Right lung (tissue), 10 donors: ENCODE measurements at places on chromosomes 1 and 21. TPM values are rescaled to one million over a fixed set of nuclear protein-coding genes. Genes with fewer than 3 reads are reported as not detected.

DNA sequence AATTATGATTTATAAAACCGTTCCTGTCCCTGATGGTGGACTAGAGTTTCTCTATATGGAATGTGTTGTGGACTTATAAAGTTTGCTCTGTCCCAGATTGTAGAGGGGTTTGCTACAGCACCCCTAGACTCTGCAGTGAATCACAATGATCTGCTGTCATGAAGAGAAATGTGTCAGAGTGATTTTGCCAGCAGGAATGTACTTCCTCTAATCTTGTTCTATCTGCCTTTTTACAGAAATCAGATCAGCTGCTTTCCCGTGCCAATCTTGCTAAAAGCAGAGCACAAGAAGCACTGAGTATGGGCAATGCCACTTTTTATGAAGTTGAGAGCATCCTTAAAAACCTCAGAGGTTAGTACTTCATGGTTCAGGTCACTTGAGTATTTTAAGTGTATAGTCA is 52.0 kb downstream of the LAMC2 start:
- no peak for DNase-seq

GRCh38 chr1:27576806-27577227 is 27.1 kb downstream of the AHDC1 start:
- DNase-seq = no peak

Gene EPHX1
- polyA plus RNA-seq = 139 TPM

GRCh38 chr1:153532181-153532580 is 3.6 kb downstream of the S100A6 start:
- DNase-seq = no peak

GRCh38 chr21:25402134-25402961 is 204.9 kb downstream of the MRPL39 start:
- DNase-seq = no peak

- no peak for DNase-seq
Measured at GRCh38 chr1:23788695-23789094, 2.2 kb upstream of the LYPLA2 start.

DNA sequence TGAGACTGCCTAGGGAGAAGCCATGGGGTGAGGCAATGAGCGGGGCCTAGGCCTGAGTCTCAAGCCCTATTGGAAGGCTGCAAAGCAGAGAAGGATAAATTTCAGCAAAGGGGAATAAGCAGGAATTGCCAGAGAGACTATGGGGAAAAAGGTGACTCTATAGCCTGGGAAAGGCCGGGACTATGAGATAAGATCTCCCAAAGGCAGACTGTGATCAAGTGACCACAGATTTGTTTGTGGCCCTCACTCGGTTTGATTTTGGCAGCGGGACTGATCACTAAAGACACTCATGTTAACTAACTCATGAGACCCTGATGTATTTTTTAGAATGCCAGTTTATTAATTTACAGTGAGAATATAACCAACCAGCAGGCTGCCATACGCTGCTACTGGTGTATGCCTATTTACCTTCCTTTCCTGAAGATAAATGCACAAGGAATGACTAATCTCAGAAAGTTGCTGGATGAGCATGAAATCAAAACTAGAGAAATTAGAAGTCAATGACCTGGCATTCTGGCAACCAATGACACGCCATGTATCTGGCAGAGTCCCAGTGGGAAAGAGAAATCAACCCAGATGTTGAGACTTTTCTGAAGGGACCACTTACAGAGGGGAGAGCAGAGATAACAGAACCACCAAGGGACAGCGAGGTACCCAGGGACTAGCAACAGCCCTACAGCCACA is 4.3 kb downstream of the HSF2BP start:
- no peak for DNase-seq

- DNase-seq = no peak
Measured at GRCh38 chr1:246404078-246404477, 103.0 kb downstream of the SMYD3 start.

- no peak for DNase-seq
Measured at GRCh38 chr1:39205102-39205780, 746 bp downstream of the MACF1 start.

DNA sequence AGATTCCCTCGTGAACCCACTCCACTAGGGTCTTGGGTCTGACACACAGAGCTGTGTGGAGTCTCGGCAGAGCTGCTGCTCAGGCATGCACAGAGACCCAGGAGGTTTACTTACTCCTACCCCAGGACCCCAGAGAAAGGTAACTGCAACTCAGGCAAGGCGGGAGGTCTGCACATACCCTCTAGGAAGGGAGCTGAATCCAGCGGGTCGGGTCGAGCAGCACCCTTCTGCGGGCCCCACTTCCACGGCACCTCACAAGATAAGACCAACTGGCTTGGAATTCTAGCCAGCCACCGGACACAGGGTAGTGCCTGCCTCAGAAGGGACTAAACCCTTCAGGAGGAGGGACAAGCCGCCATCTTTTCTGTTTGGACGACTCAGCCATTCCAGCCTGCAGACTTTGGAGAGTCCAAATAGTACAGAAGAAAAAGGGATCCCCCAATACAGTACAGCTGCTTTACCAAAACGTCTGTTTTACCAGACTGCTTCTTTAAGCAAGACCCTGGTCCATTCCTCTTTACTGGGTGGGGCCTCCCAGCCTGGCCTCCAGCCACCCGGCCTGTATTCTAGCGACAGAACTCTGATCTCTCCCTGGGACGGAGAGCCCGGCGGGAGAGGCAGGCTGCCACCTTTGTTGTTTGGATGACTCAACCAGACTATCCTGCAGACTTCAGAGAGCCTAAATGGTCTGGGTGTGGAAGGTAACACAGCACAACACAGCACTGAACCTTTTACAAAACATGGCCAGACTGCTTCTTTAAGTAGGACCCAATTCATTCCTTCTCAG is 554.6 kb upstream of the BEND5 start:
- no peak for DNase-seq

- no peak for DNase-seq
Measured at GRCh38 chr1:91053630-91054029, 31.8 kb upstream of the ZNF644 start.

Gene SHE
- 18.3 TPM for polyA plus RNA-seq

Gene SLC45A3
- 7.7 TPM for polyA plus RNA-seq

GRCh38 chr1:179935909-179936496 is 18.6 kb upstream of the CEP350 start:
- DNase-seq = no peak

Gene TTC24
- polyA plus RNA-seq = not detected

DNA sequence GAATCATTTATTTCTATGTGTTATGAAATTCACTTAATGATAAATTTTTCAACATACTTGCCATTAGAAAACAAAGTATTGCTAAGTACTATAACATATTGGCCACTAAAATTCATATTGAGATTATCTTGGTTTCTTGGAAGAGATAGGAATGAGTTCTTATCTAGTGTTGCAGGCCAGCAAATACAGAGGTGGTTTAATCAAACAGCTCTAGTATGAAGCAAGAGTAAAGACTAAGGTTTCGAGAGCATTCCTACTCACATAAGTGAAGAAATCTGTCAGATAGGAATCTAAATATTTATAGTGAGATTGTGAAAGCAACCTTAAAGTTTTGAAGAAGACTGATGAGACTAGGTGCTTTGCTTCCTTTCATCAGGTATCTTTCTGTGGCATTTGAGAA is 37.9 kb upstream of the FOXE3 start:
- DNase-seq = no peak
